ENCODE measurements at places on chromosomes 3 and 15.

DNA sequence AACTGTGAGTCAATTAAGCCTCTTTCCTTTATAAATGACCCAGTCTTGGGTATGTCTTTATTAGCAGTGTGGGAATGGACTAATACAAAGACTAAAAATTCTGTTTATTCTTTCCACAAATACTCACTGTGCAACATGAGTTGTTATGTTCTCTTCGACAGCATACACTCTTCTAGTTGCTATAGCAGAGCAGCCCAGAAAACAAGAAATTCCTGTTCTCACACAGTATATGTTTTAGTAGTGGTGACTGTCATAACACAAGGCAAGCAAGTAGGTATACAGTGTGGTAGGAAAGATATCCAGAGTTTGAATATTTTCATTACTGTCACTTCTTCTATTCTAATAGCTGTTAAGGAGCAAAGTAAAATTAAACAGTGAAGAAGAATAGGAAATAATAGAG lies 453.3 kb downstream of the ROBO1 start:
- DNase-seq = no peak

- DNase-seq = no peak
Observed at GRCh38 chr3:111588527-111588926, 6.6 kb downstream of the ZBED2 start.

GRCh38 chr15:42736178-42736792 lies 643 bp downstream of the CDAN1 start:
- no peak for DNase-seq

GRCh38 chr15:100031665-100032357 lies 298.6 kb upstream of the LYSMD4 start:
- no peak for DNase-seq

GRCh38 chr3:2945121-2945520 lies 165.1 kb downstream of the IL5RA start:
- no peak for DNase-seq

DNA sequence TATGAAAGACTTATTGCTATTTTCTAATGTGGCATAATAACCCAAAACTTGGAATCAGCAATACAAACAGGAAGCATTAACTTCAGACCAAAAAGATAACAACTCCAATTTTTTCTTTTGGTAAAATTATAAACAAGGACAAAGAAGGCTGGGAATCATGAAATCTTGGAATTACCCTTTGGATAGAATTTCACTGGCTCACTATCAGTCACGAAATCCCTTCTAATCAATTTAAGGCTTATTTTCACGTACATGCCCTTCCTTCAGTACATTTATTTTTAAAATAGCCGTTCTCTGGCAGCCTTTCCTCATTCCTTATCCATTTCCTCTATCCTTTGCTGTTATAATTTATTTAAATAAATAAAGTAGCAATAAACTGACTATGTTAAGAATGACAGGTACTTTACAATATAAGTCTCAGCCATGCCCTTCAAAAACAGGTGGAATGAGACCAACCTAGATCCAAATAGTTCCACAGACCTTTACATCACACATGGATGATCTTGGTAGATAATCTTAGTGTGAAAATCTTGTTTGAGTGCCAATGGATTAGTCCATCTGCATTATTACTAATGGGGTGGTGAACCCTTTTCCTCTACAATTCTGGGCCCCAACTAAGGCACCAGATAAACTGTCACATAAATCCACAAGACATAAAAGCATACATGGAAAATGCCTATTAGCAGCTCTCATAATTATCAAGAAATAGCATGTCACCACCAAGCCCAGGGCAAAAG lies 38.9 kb downstream of the ABI3BP start:
- no peak for DNase-seq

- no peak for DNase-seq
Observed at GRCh38 chr3:17678116-17678741, 64.2 kb downstream of the TBC1D5 start.

GRCh38 chr3:114606336-114606735 lies 312.5 kb downstream of the TIGIT start:
- no peak for DNase-seq

GRCh38 chr3:155001289-155002010 lies 78.7 kb upstream of the MME start:
- DNase-seq = no peak

- no peak for DNase-seq
Observed at GRCh38 chr3:179093807-179094206, 22.2 kb upstream of the ZMAT3 start.

DNA sequence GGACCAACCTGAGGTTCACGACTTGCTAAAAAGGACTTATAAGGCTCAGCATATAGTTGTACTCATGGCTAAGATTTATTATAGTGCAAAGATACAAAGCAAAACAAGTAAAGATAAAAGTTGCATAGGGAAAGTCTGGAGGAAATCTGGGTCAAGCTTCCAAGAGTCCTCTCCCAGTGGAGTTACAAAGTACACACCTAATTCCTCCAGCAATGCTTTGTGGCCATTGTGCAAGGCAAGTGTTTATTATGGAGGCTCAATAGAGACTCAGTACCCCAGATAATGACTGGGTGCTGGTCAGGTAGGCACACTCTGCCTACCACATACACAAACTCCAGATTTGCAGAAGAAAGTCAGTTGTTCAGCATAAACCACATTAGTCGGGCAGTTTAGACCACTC lies 22.9 kb downstream of the LNP1 start:
- DNase-seq = no peak

GRCh38 chr15:98720031-98720430 lies 71.7 kb downstream of the IGF1R start:
- DNase-seq = no peak

- DNase-seq = no peak
Observed at GRCh38 chr15:87527875-87528274, 728.7 kb downstream of the NTRK3 start.

DNA sequence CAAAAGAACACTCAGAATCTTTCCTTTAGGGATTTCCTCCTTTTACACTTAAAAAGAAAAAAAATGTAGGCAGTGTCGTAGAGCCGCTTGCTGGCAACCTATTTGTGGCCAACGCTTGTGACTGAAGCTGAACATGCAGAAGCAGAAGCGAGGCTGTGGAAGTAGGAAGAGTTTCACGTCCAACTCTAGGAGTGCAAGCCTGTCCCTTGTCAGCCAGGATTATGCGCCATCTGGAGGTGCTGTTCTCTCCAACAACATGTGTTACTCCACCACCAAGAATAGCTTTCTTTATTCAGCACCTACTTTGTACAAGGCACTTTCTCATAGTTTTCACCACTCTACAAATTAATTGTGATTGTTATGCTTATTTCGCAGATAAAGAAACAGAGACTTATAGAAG lies 223.2 kb upstream of the LMCD1 start:
- no peak for DNase-seq

DNA sequence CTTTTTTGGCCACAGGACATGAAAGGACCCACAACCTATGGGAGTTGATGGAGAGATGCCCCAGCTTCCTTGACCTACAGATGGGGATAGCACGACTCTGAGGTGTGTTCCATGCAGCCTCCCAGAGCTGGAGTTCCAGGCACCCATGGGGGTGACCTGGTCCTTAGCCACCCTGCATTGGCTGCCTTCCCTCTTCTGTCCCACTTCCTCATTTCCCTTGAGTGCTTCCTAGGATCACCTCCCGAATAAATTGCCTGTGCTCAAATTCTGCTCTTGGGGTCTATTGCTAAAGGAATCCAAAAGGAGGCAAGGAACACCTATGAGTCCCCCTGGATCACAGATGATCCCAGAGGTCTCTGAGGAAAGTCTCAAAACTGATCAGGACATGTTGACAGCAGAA lies 24.7 kb upstream of the VIPR1 start:
- no peak for DNase-seq

GRCh38 chr3:141940194-141940776 lies 63.8 kb downstream of the ATP1B3 start:
- DNase-seq = peak; percentile 93

DNA sequence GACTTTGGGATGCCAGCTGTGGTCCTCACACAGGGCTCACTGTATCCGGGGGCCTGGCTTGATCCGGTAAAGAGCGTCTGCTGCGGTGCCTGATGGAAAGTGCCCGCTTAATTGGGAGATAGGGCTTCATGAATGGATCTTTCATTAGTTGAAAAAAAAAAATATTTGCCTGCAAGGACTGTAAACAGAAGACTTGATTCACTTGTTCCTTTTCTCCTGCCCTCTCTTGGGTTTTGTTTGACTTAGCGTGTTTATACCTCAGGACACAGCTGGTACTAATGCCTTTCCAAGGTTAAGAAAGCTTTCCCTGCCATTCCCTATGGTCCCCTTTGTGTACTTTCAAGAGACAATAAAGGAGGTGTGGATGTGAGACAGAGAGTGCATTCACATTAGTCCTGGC lies 493.3 kb downstream of the LPP start:
- DNase-seq = no peak

DNA sequence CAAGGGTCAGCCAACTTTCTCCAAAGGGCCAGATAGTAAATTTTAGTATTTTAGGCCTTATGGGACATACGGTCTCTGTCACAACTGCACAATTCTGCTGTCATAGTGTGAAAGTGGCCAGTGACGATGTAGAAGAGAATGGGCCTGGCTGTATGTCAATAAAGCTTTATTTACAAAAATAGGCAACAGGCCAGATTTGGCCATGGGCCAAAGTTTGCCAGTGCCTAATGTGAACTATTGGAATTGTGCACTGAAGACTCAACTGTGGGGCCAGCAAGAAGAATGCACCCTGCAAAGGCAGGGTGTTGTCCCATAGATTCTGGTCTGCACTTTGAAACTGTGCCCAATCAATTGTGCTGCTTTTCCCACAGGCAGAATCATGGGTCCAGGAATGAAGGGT lies 69.4 kb upstream of the PRR23E start:
- no peak for DNase-seq
